ENCODE measurements at places on chromosomes 12 and 14.

DNA sequence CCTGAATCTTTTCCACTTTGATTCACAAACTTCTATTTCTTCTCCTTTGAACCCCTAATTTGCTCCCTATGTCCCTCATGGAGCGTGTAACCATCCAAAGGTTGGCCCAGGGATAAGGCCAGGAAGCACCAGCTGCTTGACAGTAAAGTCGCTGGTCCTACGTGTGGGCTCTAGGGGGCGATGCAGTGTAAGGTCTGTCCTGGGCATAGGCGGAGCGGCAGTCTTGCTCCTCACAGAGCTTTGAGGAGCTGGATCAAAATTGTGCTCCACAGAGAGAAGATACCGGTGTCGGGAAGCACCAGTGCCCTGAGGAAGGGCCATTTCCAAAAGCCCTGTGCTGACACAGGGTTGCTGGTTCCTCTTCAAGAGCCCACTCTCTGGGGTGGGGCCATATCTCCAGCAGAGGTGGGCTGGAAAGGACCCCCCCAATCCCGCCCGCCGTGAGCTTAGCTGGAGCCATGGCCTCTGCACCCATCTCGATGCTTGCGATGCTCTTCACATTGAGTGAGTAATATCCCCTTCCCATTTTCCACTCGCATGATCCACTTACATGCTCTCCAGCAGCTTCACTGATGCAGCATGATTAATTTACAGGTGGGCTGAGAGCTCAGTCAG is 49.9 kb upstream of the OR4E1 start:
- no peak overlapping the region for H3K4me3 ChIP-seq
- peaks cover 6% of the 10 kb centered on the region for H3K27me3 ChIP-seq
- H3K4me1 ChIP-seq = no peaks in the 10 kb centered on the region
- peak; percentile 63 for DNase-seq
- no peak overlapping the region for H3K27ac ChIP-seq
- H3K36me3 ChIP-seq = no peaks in the 10 kb centered on the region

DNA sequence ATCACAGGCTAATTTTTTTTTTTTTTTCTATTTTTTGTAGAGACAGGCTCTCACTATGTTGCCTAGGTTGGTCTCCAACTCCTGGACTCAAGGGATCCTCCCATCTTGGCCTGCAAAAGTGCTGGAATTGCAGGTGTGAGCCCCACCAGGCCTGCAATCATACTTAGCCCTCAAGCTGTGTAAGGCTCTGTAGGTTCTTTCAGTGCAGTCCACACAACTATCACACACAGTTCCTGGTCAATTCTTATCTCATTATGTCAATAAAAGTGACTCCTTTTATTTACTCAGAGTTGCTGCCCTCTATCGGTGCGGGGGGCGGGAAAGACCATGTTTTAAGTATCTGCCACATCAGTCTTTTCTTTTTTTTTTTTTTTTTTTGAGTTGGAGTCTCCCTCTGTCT is 29.0 kb downstream of the SLC2A3 start:
- no peak overlapping the region for H3K27ac ChIP-seq
- H3K27me3 ChIP-seq = no peaks in the 10 kb centered on the region
- no peak overlapping the region for H3K4me3 ChIP-seq
- no peaks in the 10 kb centered on the region for H3K36me3 ChIP-seq
- H3K4me1 ChIP-seq = no peaks in the 10 kb centered on the region

DNA sequence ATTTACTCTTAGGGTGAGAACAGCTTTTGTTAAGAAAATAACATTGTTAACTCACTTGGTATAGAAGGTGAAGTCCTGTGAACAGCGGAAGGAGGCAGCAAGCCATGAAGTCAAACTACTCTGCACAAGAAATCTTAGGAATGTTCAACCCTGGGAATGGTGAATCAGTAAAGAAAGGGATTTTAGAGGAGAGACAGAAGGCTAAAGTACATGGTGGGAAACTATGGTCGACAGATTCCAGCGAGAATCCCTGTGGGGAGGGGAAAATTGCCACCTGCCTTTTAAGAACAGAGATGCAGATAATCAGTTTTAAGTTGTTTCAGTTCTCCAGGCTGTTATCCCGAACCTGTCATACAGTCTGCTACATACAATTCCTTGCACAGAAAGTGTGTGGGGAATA is 63.2 kb upstream of the PTPRR start:
- DNase-seq = no peak
- no peaks in the 10 kb centered on the region for H3K36me3 ChIP-seq
- H3K4me3 ChIP-seq = no peak overlapping the region
- no peaks in the 10 kb centered on the region for H3K27me3 ChIP-seq
- H3K27ac ChIP-seq = no peak overlapping the region

- no peak overlapping the region for H3K4me3 ChIP-seq
- no peaks in the 10 kb centered on the region for H3K36me3 ChIP-seq
- H3K4me1 ChIP-seq = no peaks in the 10 kb centered on the region
- no peak overlapping the region for H3K27ac ChIP-seq
- no peak for DNase-seq
These were observed 138.2 kb downstream of the SRGAP1 start for GRCh38 chr12:63982604-63983295.

- no peaks in the 10 kb centered on the region for H3K27me3 ChIP-seq
- H3K4me3 ChIP-seq = no peak overlapping the region
- H3K36me3 ChIP-seq = peaks cover 17% of the 10 kb centered on the region
- H3K27ac ChIP-seq = no peak overlapping the region
- no peaks in the 10 kb centered on the region for H3K4me1 ChIP-seq
- peak; percentile 28 for DNase-seq
These were observed 11.1 kb downstream of the PLEKHA5 start for GRCh38 chr12:19140381-19141236.

DNA sequence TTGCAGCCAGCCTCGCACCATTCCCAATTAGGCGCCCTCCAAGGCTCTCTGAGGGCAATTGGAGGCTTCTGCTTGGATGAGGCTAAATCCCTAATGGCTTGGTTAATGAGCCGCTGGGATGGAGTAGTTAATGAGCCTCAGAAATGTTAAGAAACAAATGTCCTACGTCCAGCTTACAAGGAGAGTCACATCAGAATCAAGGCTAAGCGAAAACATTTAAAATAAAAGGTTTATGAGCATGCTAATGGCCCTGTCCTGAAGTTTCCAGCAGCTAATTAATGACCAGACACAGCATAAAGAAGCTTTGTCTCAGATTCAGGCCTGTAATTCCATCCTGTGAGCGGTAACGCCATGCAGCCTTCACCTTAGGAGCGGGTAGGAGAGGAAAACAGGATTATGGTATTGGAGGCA is 200.7 kb upstream of the BCL2L14 start:
- no peaks in the 10 kb centered on the region for H3K27me3 ChIP-seq
- peaks cover 46% of the 10 kb centered on the region for H3K36me3 ChIP-seq
- no peak overlapping the region for H3K4me3 ChIP-seq
- H3K4me1 ChIP-seq = peaks cover 7% of the 10 kb centered on the region
- DNase-seq = no peak
- no peak overlapping the region for H3K27ac ChIP-seq

DNA sequence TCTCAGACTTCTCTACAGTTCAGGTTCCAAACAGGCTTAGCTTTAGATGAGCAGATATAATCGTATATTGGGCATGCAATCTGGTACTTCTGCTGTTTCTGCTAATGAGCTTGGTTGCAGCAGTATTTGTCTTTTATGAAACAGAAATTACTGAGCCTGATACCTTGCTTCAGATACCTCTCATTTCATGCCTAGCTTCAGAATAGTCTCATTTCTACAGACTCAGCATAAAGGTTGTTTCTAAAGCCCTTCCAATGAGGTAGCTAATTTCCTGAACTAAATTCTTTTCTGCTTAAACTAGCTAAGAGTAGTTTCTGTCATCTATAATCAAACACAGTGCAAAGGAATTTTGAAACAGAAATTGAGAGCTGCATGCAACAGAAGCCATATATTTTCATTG is 275.0 kb upstream of the KITLG start:
- no peaks in the 10 kb centered on the region for H3K4me1 ChIP-seq
- H3K36me3 ChIP-seq = no peaks in the 10 kb centered on the region
- no peaks in the 10 kb centered on the region for H3K27me3 ChIP-seq

DNA sequence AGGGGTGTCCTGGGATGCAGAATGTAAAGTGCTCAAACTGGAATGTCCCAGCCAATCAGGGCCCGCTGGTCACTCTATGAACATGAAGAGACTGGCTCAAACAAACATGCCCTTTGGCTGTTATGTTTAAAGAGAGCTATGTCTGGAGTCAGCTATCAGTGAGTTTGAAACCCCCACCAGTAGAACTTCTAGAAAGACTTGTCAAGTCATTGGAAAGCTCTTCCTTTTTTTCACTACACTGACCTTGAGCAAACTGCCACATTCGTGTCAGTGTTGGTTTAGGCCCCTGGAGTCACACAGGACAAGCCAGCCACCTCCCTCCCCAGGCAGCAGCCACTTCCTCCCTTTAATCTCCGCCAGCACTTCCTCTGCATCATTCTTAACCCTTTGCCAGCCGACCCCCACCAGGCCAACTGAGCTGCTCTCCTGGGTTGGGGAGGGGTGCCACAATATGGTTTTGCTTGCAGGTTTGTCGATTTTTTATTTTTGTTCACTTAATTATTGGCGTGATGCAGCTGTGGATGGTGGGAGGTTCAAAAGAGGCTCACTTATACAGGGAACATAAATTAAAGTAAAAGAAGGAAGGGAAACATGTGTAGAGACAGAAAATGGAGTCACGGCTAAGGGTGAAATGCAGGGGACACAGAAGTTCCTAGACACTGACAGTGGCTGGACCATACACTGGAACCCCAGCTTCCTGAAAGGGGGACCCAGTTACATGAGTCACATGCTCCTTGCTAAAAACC is 25.3 kb downstream of the CMKLR1 start:
- H3K4me1 ChIP-seq = peaks cover 55% of the 10 kb centered on the region
- DNase-seq = peak; percentile 88
- no peak overlapping the region for H3K4me3 ChIP-seq
- no peaks in the 10 kb centered on the region for H3K27me3 ChIP-seq
- H3K27ac ChIP-seq = peak overlapping the region; percentile 46
- H3K36me3 ChIP-seq = no peaks in the 10 kb centered on the region

DNA sequence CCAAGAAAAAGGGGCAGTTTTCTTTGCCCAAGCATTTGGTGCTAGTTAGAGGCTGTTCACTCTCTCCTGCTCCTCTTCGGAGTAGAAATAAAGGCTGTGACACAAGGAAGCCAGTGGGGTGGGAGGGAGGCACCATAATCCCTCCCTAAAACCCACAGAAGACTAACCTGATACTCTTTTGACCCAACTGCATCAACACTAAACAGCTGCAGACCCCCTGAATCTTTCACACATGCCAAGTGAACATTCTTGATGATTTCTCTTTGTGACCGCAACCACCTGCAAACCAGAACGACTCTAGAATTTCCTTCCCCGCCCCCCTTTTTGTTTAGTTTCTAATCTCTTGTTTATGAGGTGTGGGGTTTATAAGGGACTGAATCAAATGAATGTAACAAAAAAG is 175.8 kb upstream of the BCL2L14 start:
- no peak overlapping the region for H3K4me3 ChIP-seq
- DNase-seq = no peak
- no peak overlapping the region for H3K27ac ChIP-seq
- no peaks in the 10 kb centered on the region for H3K27me3 ChIP-seq
- peaks cover 40% of the 10 kb centered on the region for H3K4me1 ChIP-seq

GRCh38 chr12:130831876-130832405 is 7.1 kb downstream of the STX2 start:
- no peak overlapping the region for H3K27ac ChIP-seq
- H3K27me3 ChIP-seq = no peaks in the 10 kb centered on the region
- H3K36me3 ChIP-seq = peaks cover 4% of the 10 kb centered on the region
- no peak for DNase-seq
- H3K4me1 ChIP-seq = no peaks in the 10 kb centered on the region

DNA sequence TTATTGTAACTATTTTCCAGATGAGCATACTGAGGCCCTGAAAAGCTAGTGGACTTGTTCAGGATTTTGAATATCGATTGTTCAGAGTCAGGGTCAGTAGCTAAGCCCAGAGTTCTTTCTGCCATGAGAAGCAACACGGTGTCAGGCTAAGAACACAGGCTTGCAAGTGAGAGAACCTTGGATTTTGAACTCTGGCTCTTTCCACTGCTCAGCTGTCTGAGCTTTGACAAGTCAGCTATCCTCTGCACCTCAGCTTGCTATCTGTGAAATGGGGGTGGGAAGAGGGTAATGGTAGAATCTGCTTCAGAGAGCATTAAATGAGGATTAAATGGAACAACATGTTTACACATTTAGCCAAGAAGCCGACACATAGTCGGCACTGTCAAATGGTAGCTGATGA is 157.2 kb downstream of the SAMD4A start:
- H3K27ac ChIP-seq = no peak overlapping the region
- no peak overlapping the region for H3K4me3 ChIP-seq
- H3K36me3 ChIP-seq = no peaks in the 10 kb centered on the region
- no peaks in the 10 kb centered on the region for H3K27me3 ChIP-seq
- no peak for DNase-seq
- no peaks in the 10 kb centered on the region for H3K4me1 ChIP-seq

GRCh38 chr12:25276199-25276937 is 25.6 kb upstream of the KRAS start:
- peak; percentile 84 for DNase-seq
- peaks cover 13% of the 10 kb centered on the region for H3K4me1 ChIP-seq
- H3K36me3 ChIP-seq = no peaks in the 10 kb centered on the region
- H3K27ac ChIP-seq = no peak overlapping the region

- H3K36me3 ChIP-seq = no peaks in the 10 kb centered on the region
- no peaks in the 10 kb centered on the region for H3K4me1 ChIP-seq
- H3K27ac ChIP-seq = no peak overlapping the region
- DNase-seq = no peak
These were observed 15.3 kb upstream of the DGLUCY start for GRCh38 chr14:91098591-91098990.

DNA sequence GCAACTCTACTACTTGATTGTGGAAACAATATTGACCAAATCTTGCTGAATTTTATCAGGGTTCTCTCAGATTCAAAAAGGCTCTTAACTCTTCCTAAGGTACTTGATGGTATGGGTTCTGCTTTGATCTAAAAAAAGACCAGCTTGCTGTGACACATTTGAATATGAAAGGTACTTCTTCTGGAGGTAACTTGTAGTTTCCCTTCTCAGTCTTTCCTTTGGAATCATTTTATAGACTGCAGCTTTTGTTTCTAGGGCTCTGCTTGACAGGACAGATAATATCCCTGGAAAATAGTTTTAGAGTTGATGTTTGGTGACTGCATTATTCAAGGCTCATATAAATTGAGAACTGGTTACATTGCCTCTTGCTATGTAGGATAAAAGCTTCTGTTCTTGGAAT is 251.9 kb downstream of the FUT8 start:
- no peak overlapping the region for H3K4me3 ChIP-seq
- H3K27ac ChIP-seq = no peak overlapping the region
- H3K4me1 ChIP-seq = no peaks in the 10 kb centered on the region
- no peak for DNase-seq
- H3K27me3 ChIP-seq = no peaks in the 10 kb centered on the region

GRCh38 chr12:81835783-81836182 is 76.6 kb upstream of the PPFIA2 start:
- no peaks in the 10 kb centered on the region for H3K36me3 ChIP-seq
- no peaks in the 10 kb centered on the region for H3K4me1 ChIP-seq
- DNase-seq = no peak
- no peak overlapping the region for H3K27ac ChIP-seq

Data from common myeloid progenitor, CD34-positive (primary cell).